Activated CD4-positive, alpha-beta T cell treated with anti-CD3 and anti-CD28 coated beads for 36 hours (primary cell): ENCODE measurements at places on chromosomes 13 and 19. TPM values are rescaled to one million over a fixed set of nuclear protein-coding genes. Genes with fewer than 3 reads are reported as not detected.

SHC2 gene
- total RNA-seq: not detected

ATP8B3 gene
- total RNA-seq: 7.9 TPM

ZNF729 gene
- total RNA-seq: not detected

KIR2DL4 gene
- not detected for total RNA-seq

FXYD7 gene
- 0.46 TPM for total RNA-seq

ZNF675 gene
- 22.8 TPM for total RNA-seq

APC2 gene
- total RNA-seq: 0.09 TPM

LRRC63 gene
- total RNA-seq: 0.67 TPM

SSC5D gene
- 0.32 TPM for total RNA-seq

DENND1C gene
- 56.3 TPM for total RNA-seq
